ENCODE measurements at places on chromosomes 5 and 9. TPM values are rescaled to one million over a fixed set of nuclear protein-coding genes. Genes with fewer than 3 reads are reported as not detected.

GRCh38 chr5:19767987-19768386, 220.0 kb downstream of the CDH18 start:
- no peak for DNase-seq

Gene CTSV
- 2.7 TPM for polyA plus RNA-seq

Gene OR1B1
- polyA plus RNA-seq: not detected

Gene RMRP
- not detected for polyA plus RNA-seq

- no peak for DNase-seq
Observed at GRCh38 chr9:19759066-19759465, 29.8 kb downstream of the SLC24A2 start.

GRCh38 chr5:76930083-76930482, 22.8 kb upstream of the CRHBP start:
- no peak for DNase-seq

Gene SPINK4
- not detected for polyA plus RNA-seq

Gene NPR3
- polyA plus RNA-seq: 36.6 TPM

Measured in left lung (tissue), 14 donors.